ENCODE measurements at places on chromosomes 2 and 18. TPM values are rescaled to one million over a fixed set of nuclear protein-coding genes. Genes with fewer than 3 reads are reported as not detected.

Gene RAPH1
- total RNA-seq: 4.6 TPM

Gene C2orf72
- total RNA-seq: 0.15 TPM

Gene UGT1A1
- not detected for total RNA-seq

Gene RAB27B
- total RNA-seq: 0.10 TPM

Gene FAM124B
- total RNA-seq: 0.34 TPM

Gene TMEM37
- not detected for total RNA-seq

Gene ACVR2A
- 3.6 TPM for total RNA-seq

Gene ZC3H8
- 37.4 TPM for total RNA-seq

Gene HJURP
- 40.4 TPM for total RNA-seq

Gene ST8SIA5
- not detected for total RNA-seq

Gene PMAIP1
- total RNA-seq: 57.2 TPM

Gene ZNG1B
- total RNA-seq: 36.4 TPM

DNA sequence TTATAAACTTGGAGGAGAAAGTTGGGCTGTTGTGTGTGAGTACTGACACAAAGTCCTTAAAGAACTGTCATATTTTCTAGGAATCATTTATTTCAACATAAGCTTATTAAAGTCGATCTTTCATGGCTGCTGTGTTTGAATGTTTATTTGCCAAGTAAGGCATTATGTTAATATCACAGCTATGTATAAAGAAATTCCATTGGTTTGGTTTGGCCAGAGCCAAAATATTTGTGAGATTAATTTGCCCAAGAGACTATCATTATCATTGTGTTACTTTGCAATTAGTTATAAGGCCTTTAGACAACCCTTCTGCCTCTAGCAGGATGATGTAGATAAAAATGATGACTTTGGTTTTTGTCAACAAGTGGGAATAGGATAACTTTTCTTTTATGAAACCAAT, 240.6 kb upstream of the NT5C1B start:
- DNase-seq: no peak

- DNase-seq: no peak
Measured at GRCh38 chr18:12291161-12291560, 16.9 kb upstream of the TUBB6 start.

DNA sequence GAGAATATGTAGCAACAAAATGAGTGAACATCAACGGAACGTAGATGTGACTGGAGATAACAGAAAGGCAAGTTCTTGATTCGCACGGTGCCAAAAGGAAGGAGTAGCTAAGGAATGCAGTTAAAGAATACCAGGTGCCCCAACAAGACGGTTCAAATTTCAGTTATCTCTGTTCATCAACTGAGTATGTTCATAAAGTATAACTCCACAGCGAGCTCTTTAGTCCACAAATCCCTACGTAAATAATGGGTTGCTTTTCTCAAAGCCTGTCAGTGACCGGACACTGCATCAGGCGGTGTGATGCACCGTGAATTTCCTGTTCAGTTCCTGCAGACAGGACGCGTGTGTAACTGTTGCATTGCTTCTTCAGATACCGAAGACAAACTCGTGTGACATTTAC, 91.8 kb downstream of the NOL10 start:
- DNase-seq: no peak

GRCh38 chr2:238912228-238912915, 64.5 kb downstream of the TWIST2 start:
- DNase-seq: no peak

GRCh38 chr18:63476668-63477067, at the start of gene SERPINB5:
Gene SERPINB5 (plus strand): TSS chr18:63476958. CDS start chr18:63484429, 7,471 bp downstream.
- no peak for DNase-seq

- no peak for DNase-seq
Measured at GRCh38 chr2:12675352-12675795, 41.4 kb upstream of the TRIB2 start.

DNA sequence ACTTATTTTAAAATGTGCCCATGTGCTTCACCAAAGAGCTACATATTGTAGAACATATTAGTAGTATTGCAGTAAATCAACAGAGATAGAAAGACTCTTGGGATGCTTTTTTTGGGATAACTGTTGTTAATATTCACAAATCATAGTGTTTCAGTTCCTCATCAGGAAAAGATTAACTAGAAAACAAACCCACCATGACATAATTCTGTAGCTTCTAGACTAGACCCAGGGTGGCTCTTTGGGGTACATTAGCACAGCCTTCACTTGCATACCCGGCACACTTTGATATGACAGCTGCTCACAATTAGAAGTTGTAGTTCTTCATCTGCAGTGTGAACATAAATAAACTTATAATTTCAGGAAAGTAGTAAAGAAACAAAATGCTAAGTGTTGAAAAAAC, 154.2 kb downstream of the ATP9B start:
- no peak for DNase-seq

DNA sequence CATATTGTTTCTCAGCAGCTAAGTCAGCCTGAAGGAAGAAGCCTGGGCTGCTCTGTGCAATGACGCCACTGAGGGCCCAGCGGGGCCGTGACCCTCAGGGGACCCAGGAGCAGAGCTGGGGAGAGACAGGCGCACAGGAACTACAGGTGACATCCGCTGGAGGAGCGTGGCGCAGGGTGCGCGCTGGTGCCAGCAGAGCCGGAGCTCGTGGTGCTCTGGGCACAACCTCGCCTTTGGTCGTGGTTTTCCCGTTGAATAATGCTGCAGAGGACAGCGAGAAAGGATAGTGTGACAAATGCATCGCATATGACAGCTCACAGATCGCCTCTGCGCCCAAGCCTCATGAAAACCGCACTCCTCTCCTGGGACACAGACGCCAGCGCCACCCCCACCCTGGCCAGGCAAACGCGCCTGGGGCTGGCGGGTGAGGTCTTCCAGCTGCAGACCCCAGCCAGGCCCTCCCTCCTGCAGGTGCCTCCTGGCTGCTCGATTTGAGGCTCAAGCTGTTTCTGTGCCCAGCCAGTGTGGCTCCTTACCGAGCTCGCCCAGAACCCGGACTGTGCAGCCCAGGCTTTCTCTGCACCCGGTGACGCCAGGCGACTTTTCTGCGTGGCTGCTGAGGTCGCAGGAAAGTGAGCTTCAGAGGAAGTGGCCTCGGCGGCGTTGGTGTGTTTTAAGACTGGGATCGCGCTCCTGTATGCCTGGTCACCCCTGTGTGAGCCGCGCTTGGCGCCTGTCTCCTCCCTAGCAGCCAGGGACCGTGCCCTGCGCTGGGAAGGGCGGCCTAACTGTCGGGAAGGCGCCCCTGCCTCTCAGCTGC, 583.1 kb upstream of the HS6ST1 start:
- no peak for DNase-seq

GRCh38 chr2:37059841-37060240, 24.3 kb downstream of the HEATR5B start:
- DNase-seq: no peak

- DNase-seq: no peak
Measured at GRCh38 chr18:26383454-26384270, 157.4 kb downstream of the TAF4B start.

DNA sequence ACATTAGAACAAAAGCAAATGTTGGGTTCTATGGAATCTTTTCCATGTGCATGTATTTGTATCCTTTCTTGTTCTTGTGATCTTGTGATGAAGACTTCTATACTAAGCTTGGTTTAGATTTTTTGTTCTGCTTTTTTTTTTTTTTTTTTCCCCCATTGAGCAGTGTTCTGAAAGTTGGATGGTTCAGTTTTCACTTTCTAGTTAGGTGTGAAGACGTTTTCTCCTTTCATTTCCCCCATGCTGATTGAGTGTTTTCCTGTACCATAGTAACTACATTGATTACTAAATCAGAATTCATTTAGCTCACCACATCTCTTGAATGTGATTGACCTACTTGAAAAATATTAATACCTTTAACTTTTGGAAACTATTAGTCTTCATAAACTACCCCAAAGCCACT, 34.1 kb downstream of the NOP58 start:
- no peak for DNase-seq

DNA sequence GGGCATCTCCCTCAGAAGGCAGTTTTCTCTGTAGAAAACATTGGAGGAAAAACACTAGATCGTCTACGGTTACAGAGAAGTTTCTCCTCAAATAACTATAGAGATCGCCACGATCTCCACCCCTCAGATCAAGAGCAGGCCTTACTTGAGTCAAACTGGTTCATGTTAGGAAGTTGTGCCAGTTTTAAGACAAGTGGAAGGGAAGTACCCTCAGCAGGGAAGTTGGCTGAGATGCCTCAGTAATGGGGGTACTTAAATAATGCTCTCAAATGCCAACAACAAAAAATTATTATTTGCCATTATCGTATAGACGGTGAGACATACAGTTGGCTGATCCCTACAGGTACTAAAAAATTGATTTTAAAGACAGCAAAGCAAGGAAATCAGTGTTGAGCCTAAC, 8.2 kb upstream of the SMAD7 start:
- DNase-seq: no peak

DNA sequence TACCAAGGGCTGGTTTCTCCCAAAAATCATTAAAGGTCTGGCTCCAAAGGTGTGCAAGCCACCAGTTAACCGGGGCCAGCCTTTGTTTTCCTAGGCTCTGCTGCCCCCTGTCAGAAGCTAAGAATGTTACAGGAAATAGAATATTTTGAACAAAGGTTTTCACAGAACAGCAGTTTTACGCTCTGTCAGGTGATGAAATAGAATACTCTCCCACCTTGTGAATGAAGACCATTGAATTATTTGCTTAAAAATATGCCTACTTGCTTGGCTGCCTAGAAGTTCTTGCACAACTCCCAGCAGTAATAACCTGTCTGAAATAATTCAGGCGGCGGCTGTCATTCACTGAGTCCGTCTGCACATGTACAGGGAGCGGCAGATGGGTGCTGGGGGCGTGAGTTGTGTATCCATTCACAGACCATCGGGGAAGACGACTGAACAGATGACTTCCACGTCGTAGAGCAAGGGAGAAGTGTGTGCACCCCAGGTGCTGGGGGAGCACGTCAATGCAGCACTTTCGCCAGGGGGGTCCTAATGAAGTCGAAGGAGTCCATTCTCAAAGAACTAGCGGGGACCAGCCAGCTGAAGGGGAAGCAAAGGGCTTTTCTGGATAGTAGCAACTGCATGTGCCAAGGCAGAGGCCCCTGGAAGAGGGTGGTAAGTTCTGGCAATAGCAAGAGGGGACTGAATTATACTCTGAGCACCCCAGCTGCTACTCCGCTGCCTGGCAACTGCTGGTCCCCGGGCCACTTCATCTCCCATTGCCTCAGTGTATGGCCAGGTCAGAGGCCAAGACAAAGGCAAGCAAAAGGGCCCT, 56.1 kb downstream of the SF3B1 start:
- DNase-seq: peak; percentile 40

DNA sequence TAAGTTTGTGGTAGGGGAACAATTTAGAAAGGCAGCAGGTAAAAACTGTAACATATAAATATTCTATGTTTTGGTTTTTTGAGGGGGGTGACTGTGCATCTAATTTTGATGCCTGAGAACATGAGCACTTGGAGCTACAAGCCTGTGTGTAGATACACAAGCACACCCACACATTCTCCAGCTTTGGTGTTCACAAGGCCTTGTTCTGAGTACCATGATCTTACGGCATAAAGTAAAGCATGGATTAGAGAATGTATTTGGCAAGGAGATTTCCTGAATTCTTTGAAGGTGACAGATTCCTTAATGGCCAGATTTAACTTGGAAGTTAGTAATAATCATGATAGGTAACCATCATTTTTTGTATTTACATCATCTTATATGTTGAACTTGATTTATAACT, 42.7 kb downstream of the MAP3K20 start:
- DNase-seq: no peak

DNA sequence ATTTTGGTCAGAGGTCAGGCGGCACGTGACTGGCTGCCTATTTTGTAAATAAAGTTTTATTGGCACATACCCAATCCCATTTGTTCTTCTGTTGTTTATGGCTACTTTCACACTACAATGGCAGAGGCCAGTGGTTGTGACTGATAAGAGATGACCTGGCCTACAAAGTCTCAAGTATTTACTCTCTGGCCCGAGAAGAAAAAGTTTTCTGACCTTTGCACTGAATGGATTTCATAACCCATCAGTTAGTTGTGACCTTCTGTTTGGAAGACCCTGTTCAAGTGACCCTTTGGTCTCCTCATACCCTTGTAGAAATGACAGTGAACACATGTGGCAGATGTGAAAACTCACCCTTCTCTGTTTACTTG, 121.4 kb upstream of the MGAT5 start:
- no peak for DNase-seq

DNA sequence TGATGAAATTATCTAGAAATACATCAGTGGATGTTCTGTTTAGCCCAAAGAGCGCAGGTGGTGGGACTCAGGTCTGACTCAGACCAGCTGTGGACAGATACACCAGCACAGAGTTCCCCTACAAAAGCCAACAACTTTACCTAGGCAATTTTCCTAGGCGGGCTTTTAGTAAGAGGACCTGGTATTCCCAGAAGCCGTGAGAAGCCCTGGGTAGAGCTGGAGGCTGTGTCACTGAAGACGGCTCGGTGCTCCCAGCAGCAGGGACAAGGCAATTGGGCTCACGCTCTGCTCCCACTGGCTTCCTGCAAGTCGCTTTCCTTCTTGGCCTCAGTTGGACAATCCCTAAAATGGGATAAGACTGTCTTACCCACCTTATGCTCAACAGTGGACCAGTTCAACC, 41.1 kb downstream of the TPO start:
- no peak for DNase-seq

- DNase-seq: no peak
Measured at GRCh38 chr2:2735041-2735440, 404.0 kb upstream of the MYT1L start.

- DNase-seq: no peak
Measured at GRCh38 chr2:151180123-151180522, 81.5 kb downstream of the RBM43 start.
